ENCODE measurements at places on chromosomes 2 and 18. TPM values are rescaled to one million over a fixed set of nuclear protein-coding genes. Genes with fewer than 3 reads are reported as not detected.
A peak's percentile ranks its signal among the peaks of the same experiment; 100 is the strongest.

DNA sequence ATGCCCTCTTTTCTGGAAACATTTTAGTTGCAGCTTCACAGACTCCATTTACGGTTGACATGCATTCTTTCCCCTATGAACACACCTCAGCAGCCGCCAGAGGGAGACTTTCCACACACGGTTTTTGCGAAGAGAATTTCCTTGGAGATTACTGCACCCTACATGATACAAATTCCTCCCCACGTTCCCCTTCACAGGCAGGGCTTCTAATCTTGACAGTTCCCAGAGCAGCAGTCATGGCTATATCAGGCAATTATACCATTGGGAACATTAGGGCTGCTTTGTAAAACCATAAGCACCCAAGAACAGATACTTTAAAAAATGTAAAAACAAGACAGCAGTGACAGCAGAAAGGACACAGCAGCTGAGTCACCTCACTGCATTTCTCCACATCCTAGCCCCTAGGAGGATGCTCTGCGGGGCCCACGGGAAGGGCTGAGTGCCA, 253.8 kb downstream of the TGIF1 start:
- DNase-seq, result peak; percentile 43

GRCh38 chr2:188449971-188450370, 158.3 kb downstream of the GULP1 start:
- no peak for DNase-seq

- DNase-seq, result no peak
These were observed 165.1 kb upstream of the NDUFV2 start for GRCh38 chr18:8937160-8938094.

DNA sequence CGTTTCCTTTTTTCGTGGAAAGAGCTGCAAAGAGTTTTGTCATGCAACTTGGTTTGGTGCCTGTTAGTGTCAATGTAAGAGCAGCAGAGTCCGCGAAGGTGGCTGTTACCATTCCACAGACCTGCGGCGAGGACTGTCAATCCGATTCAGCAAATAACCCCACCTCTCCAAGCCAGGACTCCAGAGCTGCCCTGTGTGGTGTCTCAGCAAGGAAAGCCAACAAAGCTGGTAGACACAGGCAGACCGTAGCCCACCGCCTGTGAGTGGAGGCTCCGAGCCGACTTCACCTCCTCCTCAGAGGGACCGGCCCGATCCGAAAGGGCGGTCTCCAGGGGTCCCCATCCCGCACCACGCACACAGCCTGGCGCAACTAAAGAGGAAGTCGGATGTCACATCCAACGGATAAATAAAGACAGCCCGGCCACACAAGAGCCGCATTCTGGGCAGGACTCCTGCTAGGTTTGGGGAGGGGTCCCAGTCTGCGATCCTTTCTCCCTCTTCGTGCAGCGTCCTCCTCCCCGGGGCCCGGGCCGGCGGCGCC, 819 bp downstream of the ANKRD44 start:
- DNase-seq, result no peak

- DNase-seq, result no peak
These were observed 135.7 kb downstream of the EVA1A start for GRCh38 chr2:75424936-75425619.

DNA sequence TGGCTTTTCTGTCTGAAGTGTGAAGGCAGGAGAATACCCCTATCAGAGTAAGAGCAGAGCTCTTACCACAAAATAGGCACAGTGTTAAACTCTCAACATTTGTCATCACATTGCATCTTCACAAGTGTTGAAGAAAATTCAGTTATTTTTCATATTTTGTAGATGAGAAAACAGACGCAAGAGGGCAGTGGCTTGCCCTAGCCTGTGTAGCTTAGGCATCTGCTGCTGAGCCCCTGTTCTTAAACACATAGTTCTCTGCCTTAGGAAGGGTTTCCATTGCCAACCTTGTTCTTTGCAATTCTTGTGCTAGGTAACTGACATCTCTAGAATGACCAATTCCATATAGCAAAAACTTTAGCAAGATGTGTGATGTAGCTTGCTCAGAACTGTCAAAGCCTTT, 112.7 kb upstream of the RMDN2 start:
- no peak for DNase-seq

DNA sequence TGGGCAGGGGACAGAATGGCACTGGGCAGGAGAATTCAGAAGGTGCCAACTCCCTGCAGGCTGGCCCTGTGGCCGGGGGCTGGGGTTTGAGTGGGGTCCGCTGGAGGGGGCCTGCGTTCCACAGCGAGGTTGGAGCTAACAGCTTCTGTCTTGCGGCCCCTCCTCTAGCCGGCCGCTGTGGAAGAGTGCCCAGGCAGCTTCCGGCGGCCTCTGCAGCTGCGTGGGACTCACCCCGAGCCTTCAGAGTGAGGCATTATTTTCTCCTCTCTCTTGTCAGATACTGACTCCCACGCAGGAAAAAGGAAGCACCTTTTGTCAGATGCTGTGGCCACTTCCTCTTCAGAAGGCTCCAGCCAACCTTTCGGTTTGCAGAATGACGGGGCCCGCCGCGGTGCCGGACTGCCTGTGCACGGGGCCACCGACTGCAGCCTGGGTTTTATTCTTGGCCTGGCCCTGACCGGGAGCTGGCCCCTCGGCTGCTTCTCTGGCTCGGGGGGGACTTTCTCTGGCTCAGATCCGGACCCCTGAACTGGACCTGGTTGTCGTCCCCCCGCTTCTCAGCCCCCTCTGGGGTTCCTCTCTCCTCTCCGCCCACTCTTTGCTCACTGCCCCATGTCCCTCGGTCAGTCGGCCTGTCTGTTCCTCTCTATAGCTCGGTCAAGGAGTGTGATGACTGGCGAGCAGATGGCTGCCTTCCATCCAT, 40.1 kb downstream of the ARHGAP25 start:
- DNase-seq, result peak; percentile 93

DNA sequence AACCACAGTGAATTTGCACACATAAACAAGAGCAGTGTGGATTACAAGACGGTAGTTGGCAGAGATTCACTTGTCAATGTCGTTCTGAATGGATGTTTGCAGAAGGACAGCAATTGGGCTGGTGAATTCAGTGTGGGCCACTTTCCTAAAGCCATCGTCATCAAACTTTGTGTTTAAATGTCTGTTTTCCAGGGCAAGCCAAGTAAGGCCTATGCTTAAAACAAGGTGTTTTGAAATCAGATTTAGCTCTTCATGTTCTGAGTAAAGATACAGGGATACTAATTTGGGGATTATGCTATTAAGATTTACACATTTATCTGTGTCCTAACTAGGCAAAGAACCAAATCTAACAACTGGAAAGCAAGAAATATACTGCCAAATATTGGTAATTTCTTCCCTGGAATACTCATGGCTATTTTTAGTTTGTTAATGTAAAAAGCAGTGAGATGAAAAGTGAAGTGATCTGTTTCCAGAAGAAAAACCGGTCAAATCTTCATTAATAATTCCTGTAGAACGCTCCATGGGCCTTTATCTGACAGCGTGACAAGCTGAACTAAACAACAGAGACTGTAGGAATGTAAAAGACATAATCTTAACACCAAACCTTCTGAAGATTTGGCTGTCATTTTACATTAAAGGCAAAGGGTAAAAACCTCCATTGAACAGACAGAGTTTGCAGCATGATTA, 175.7 kb downstream of the ICOS start:
- no peak for DNase-seq

- DNase-seq, result no peak
These were observed 34.1 kb upstream of the MC4R start for GRCh38 chr18:60406721-60407120.

- DNase-seq, result no peak
These were observed 121.0 kb downstream of the SMAD2 start for GRCh38 chr18:47809420-47809819.

DNA sequence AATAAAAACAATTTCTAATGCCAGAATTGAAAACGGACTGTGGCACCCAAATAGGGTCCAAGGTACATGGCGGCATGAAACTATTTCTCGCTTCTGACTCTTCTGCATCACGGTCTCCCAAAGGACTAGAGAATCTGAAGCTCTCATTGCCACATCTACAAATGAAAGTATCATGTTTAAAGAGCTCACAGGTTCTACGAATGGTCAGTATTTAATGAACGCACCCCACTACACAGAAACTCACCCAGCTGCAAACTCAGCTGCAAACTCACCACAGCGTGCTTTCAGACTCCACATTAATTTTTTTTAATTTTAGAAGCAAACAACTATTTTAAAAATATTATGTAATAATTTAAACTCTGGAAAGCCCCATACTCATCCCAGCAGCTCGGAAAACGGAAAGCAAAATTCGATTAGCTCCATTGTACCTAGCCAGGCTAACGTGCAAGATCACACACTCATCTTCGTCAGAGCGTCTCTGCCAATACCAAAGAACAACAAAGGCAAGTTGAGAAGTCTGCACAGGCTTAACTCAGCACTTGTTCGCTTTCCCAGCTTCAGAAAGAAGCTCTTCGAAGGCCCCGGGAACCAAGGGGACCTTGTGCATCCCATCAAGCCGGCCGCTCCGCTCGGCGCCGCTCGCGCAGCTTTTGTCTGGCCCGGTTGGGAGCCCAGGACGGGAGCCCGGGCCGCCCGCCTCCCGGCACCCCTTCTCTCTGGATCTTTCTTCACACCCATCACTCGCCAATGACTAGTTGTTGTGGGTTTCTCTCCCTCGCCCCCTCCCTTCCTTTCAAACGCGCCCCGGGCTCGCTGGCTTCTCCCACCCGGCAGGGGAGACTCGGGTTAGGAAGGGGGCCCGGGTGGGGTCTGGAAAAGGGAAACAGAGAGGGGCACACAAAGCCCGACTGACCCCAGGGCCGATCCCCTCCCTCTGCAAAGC, 785 bp downstream of the CLASP1 start:
- peak; percentile 58 for DNase-seq

- DNase-seq, result no peak
These were observed 77.7 kb downstream of the SH3RF3 start for GRCh38 chr2:109206569-109207146.

DNA sequence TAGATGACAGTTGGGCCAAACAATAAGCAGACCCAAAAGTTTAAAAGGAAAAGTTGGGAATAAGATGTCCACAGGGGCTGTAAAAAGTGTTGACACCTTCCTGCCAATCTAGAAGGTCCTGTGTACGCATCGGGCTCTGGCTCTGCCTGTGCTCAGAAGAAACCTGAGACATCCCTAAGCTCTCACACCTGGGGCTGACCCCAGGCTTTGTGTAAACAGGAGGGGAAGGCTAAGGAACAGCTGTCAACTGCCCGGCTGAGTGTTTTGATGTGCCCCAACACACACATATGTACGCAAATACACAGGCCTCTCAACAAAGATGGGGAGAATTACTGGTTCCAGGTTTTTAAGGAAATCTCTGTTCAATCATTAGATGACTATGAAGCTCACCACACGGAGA, 59.5 kb downstream of the TMEM131 start:
- no peak for DNase-seq

DNA sequence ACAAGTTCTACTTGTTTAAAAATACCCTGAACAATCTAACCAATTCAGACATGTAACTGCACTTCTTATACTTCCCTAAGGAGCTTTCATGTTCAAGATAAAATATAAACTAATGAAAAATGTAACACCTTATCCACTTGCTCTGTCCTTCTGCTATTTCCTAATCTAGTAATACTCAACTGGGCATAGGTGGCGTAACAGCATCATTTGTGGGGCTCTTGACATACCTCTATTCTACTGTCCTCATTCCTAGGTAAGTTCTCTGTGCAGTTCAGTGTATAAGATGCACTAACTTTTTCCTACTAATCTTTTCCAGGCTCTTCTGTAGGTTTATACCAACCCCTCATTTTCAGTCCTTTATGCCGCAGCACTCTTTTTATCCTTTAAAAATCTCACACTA, 36.7 kb downstream of the PRKD3 start:
- DNase-seq, result peak; percentile 7

- DNase-seq, result no peak
These were observed 53.1 kb downstream of the ACOXL start for GRCh38 chr2:110785439-110785838.

DNA sequence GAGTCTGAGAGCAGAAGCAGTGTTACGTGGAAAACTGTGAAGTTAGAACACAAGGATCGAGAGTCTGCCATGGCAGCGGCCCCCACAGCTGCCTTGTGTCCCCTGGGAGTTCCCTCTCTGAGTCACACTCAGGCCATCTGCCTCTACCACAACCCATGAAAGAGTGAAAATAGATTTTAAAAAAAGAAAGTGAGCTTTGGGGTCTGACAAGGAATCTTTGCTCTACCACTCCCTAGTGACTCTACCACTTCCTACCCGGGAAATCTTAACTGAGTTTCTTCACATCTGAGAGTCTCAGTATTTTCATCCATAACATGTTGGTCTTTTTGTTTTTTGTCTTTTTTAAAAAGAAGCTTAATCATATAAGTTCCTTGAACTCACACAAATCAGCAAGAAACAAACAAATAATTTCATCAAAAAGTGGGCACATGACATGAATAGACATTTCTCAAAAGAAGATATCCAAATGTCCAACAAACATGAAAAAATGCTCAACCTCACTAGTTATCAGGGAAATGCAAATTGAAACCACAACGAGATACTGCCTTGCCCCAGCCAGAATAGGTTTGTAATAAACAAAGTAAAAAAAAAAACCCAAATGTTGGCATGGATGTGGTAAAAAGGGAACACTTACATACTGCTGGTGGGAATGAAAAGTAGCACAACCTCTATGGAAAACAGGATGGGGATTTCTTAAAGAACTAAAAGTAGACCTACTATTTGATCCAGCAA, 2.4 kb upstream of the MSGN1 start:
- no peak for DNase-seq

DNA sequence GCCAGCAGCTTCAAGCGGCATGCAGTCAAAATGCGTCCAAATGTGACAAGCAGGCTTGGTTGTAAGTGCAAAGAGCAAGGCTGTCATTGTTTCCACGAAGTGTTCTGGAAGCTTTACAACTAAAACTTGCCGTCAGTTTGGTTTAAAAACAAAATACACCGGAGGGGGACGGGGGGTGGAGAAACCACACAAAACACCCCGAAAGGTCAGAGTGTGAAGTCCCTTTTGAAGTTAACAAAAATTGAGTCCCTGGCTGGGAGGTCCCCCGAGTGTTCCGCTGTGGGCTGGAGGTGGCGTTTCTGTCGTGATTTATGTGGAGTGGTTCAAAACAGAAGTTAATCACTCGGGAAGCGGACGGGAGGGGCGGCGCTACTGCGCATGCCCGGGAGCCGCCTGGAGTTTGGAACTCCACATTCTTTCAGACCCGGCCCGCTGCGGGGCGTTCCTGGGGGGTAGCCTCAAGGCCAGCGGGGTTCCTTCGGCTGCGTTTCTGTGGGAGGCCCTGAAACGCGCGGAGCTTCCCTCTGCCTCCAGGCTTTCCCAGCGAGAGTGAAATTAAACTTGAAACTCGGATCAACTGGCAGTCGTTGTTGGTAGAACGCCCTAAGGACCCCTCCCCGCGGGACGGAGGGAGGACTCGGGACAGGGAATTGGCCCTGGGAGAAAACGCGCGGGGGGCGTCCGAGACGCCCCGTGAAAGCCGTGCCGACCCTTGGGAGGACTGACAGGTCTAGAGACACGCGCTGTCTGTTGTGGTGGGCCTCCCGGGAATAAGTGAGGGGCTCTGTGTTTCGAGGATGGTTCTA, 1.4 kb downstream of the TGIF1 start:
- DNase-seq, result peak; percentile 94

GRCh38 chr18:48914581-48915251, 36.0 kb downstream of the SMAD7 start:
- no peak for DNase-seq

CREB1 gene
- total RNA-seq, result 29.7 TPM

AQP12A gene
- not detected for total RNA-seq

REG3G gene
- total RNA-seq, result not detected

GREB1 gene
- 0.38 TPM for total RNA-seq

DYSF gene
- total RNA-seq, result 47.2 TPM

NAT8 gene
- total RNA-seq, result not detected

DNAJC5G gene
- total RNA-seq, result 1.0 TPM

RETSAT gene
- 51.6 TPM for total RNA-seq

HOXD13 gene
- total RNA-seq, result not detected

CCDC141 gene
- 1.5 TPM for total RNA-seq

SPC25 gene
- total RNA-seq, result 1.4 TPM

SPTBN1 gene
- 659 TPM for total RNA-seq

HOXD11 gene
- not detected for total RNA-seq

MFSD2B gene
- under 0.01 TPM for total RNA-seq
